ENCODE measurements at places on chromosomes 7 and 10. TPM values are rescaled to one million over a fixed set of nuclear protein-coding genes. Genes with fewer than 3 reads are reported as not detected.

GRCh38 chr7:12564996-12565764 is 5.3 kb upstream of the SCIN start:
- DNase-seq = no peak

Gene PEX1
- 7.2 TPM for polyA plus RNA-seq

DNA sequence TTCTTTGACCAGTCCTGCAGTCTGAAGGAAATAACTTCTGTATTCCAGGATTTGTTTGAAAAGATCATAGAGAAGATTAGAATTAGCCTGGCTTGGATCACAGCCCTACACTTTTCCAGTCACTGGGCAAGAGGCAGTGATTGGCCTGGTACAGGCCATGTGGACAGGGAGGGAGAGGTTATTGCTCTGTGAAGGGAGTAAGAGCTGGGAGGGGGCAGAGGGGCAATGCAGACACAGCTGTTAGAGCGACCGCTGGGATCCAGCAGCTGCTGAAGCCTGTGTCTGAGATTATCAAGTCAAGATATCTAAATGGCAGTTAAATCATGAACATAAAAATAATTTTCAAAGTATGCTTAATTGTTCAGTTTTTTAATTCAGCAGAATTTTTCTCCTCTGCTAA is 257.3 kb downstream of the SDK1 start:
- no peak for DNase-seq

Gene SORCS3
- 0.88 TPM for polyA plus RNA-seq

DNA sequence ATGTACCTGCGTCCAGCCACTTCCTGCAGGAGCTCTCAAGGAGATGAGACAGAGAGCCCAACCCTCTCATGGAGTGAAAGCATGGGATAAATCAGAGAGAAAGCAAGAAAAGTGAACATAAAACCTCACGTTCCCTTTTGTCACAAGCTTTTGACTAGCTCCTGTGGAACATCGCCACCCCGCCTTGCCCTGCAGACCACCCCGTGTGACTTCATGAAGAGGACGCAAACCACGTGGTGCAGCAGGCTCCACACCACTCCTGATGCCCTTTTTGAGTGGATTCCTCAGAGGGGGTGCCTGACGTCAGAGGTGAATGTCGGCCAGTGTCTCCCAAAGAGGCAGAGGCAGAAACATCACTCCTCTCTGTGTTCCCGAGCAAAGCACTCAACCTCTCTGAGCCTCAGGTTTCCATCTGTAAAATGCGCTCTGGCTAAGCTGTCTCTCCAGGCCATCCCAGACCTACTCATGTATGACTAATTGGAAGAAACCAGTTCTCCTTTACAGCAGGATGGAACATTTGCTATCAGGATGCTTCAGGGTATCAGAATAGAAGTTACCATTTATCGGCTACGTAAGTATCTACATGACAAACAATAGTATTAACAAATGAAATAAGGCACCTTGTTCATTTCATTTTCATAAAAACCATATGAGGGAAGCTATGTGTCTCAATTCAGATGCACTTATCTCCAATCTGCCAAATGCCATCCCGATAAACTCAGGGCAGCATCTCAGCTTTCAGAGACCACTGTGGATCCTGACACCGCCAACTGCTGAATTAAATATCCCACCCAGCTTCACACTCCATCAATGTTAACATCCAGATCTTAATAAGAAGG is 5.3 kb downstream of the ZNF488 start:
- DNase-seq = no peak

DNA sequence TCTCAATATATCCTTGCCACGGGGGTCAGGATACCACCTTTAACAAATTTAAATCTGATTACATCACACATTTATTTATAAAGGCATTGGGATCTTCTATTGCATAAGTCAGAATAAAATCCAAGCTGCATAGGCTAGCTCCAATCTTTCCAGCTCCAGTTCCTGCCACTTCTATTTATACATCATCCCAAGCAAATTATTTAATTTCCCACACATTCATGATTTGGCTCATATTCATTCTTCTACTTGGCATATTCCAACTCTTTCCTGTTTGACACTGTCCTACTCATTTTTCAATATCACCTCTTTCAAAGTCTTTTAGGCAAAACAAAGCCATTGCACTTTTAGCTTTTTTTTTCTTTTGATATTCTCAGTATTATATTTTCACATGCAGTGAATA is 579.0 kb upstream of the FZD8 start:
- no peak for DNase-seq

DNA sequence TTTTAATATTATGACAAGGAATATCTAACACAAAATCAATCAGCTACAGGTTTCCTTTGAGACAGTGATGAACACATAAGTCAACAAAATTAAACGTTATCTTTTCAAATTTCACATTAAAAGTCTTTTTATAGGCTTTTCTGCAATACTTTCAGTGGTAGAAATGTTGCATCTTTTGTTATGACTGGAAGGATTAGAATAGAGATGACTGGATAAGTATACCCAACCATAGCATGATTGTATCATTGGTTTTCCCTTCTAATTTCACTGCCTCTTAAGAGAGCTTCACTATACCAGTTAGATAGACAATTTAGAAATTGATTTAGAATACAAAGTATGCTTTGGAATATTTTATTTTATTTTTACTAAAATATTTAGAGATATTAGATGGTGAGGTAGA is 273.9 kb downstream of the PHF14 start:
- DNase-seq = no peak

- no peak for DNase-seq
Observed at GRCh38 chr10:119403921-119404320, 138.6 kb downstream of the RGS10 start.

- DNase-seq = no peak
Observed at GRCh38 chr7:31408140-31408729, 67.7 kb upstream of the NEUROD6 start.

Gene LAMB1
- 11.2 TPM for polyA plus RNA-seq

Gene TUBB8
- 0.29 TPM for polyA plus RNA-seq

DNA sequence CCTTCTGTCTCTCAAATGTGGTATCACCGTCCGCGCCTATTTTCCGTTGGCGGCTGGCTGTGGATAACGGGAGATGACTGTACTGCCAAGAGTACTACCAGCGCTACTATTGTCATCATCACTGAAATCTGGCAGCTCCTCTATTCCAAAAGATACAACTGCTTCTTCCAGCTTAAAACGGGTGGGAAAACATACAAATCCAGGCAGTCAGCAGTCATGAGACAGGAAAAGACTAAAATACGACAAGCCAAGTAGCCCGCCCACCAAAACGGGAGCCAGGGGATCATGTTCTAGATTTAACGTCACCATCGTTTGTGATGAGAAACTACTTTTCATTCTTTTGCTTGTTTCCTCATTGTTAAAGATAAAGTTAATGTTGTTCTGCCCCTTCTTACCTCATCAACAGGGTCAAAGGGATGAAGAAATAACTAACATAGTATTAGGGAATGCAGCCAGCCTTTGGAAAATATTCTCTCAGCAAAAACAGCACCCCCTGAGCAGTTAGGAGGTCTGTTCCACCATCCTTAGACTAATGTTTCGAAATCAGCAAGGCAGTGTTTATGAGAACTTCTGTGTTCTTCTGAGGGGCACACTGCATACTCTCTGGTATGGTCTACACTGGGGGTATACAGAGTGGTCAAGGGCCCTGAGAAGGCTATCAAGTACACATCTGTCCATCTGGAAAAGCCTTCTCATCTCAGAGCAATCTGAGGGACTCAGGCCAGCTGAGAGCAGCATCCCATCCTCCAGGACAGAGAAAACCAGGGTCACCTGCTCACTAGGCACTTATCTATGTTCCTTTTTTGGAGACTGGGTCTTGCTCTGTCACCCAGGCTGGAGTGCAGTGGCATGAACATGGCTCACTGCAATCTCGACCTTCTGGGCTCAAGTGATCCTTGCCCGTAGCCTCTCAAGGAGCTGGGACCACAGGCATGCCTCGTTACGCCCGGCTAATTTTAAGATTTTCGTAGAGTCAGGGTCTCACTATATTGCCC is 47.5 kb downstream of the GNA12 start:
- DNase-seq = no peak

GRCh38 chr10:124025660-124026588 is 67.5 kb downstream of the CHST15 start:
- DNase-seq = no peak

Gene BUB3
- 230 TPM for polyA plus RNA-seq

GRCh38 chr10:106011250-106011649 is 1153.3 kb downstream of the SORCS1 start:
- no peak for DNase-seq

- no peak for DNase-seq
Observed at GRCh38 chr7:87225696-87226095, 6.2 kb upstream of the TMEM243 start.

DNA sequence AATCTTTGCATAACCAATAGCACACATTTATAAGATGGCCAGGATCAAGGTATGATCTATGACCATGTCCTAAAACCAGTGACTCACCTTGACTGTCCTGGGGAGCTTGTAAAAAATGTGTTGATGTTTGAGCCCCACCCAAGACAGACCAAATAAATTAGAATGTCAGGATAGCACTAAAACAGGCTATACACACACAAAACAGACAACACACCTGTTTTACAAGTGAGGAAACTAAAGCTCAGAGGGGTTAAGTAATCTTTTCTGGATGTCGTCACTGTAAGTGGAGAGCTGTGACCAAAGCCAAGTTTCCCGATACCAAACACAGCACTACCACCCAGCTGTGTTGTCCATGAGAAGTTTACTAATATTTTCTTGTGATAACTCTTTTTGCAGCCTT is 84.5 kb downstream of the AVL9 start:
- no peak for DNase-seq

- peak; percentile 22 for DNase-seq
Observed at GRCh38 chr7:100563809-100564400, 9.8 kb downstream of the SAP25 start.

- DNase-seq = no peak
Observed at GRCh38 chr10:110591760-110592159, 24.3 kb downstream of the SMC3 start.

GRCh38 chr10:74307061-74307651 is 156.1 kb downstream of the ADK start:
- peak; percentile 4 for DNase-seq

DNA sequence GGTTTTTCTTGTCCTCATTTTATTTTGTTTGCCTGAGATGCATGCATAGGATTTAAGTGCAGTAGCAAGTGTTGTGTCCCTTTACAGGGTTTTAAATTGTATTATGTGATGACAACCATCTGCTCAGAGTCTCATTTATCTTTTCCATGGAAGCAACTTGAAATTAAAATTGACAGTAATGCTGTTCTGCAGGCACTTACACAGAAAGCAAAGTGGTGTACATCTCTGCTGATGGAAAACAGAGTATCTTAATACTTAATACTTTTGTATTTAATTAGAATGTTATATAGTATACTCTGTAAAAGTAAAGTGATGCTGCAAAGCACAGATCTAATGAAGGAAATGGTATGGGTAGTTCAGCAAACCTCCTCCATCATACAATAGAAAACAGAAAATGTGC is 482.9 kb downstream of the POM121L12 start:
- no peak for DNase-seq

All from brain (organoid and tissue), 16 donors.